ENCODE measurements at places on chromosomes 5 and 9.

GRCh38 chr5:122420091-122420490 is 108.1 kb downstream of the SNCAIP start:
- no peak for DNase-seq

- DNase-seq = no peak
Measured at GRCh38 chr5:138574744-138575193, 432 bp downstream of the HSPA9 start.

DNA sequence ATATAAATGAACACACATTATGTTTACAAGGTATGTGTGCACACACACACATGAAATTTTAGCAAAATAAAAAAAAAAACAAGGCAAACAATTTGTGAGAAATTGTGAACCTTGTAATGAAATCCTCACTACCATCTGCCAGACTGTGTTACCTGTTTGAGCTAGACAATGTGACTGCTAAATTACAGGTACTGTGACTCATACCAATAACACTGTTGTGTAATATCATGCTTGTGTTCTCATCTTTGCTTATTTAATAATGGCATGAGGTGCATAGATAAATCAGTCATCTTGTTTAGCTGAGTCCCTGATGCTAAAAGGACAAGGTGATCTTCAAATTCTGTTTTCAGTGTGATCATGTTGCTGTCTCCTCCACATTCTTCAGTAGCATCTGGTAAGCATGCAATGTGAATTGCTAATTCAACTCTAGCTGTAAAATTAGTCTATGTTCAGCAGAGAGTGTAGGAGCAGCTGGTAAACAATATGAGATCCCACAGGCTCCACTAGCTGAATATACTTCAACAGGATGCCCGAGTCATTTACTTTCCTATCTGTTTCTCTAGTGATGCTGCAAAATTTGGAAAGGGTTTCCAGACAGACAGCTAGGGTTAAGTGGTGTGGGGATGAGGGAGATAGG is 966.3 kb upstream of the C9orf72 start:
- DNase-seq = no peak

DNA sequence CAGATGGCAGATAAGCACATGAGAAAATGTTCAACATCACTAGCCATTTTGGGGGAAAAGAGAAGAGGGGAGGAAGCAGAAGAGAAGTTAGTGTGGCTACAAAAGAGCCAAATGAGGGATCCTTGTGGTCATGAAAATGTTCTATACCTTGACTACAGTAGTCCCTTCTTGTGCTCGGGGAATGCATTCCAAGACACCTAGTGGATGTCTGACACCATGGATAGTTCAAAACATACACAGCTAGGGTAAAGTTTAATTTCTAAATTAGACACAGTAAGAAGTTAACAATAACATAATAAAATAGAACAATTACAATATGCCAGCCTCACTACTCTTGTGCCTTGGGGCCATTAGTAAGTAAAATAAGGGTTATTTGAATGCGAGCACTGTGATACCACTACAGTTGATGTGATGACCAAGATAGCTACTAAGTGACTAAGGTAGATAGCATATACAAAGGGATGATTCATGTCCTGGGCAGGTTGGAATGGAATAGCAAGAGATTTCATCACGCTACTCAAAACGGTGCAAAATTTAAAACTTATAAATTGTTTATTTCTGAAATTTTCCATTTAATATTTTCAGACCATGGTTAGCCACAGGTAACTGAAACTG is 344.1 kb downstream of the NR2F1-AS1 start:
- no peak for DNase-seq

DNA sequence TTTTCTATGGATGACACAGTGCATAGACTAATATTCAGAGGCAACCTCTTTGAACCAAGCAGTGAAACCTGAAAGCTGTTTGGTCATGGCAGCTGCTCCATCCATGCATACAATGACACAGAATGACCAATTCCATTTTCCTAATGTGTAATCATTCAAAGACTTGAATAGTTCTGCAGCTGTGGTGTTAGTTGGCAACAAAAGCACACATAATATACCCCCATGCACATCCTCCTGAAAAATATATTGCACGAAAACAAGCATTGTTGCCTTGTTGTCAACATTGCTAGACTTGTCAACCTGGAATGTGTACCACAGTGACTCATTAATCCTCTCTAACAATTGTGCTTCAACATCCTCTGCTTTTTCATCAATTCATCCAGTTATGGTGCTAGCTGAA is 71.0 kb upstream of the SEMA6A start:
- no peak for DNase-seq

DNA sequence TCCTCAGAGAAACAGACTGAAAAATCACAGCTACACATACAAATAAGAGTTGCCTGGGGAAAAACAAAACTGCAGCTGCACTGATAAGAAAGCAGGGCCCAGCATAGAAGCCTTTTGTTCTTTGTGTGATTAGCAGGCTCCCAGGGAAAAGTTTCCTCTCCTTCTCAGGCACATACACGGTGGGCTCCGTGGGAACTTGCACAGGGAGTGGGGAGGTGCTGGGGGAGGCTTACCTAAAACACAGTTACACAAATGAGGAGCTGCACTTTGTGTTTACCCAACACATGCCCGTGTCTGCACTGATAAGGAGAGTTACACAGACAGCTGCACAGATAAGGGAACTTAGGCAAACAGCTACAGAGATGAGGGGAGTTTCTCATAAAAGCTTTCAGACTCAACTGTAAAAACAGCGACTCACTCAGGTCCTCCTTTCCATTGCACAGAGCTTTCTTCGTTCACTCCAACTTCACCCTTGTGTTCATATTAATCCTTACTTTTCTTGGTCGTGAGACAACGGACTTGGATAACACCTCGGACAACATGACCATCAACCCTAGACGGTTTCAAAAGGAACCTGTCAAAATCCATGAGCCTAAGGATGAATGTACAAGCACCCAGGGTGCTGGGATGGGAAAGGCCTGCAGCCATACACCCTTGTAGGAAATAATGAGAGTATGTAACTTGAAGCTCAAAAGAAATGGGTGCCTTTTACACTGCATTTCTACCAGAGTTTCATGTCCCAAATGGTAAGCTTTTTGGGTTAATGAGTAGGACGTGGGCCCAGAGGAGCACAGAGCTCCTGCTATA is 50.8 kb downstream of the SERINC5 start:
- DNase-seq = no peak
